ENCODE measurements at places on chromosomes 1 and 21.

GRCh38 chr1:192862271-192862670 lies 53.4 kb downstream of the RGS2 start:
- DNase-seq = no peak

DNA sequence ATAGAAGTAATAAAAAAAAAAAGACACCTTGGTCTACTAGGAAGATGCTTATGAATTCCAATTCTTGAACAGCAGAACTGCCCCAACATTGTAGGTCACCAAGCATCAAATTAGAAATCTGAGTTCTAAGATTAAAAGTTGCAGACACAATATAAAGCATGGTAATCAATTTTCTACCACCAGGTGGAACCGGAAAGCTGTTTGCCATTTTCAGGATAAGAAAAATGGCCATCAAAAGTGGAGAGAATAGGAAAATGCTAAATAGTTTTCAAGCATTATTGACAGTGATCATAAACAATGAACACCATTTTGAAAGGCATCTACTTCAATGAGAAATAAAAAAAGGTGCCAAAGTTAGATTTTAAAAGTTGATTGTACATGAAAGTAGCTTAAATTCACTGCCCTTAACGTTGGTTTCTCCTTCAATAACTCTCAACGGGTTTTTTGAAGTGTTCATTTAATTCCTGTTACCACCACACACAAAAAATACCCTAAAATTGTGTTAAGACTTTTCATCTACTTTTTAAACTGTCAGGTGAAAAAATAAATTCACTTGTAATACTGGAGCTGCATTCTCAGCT lies 252.9 kb downstream of the KCNT2 start:
- DNase-seq = no peak

DNA sequence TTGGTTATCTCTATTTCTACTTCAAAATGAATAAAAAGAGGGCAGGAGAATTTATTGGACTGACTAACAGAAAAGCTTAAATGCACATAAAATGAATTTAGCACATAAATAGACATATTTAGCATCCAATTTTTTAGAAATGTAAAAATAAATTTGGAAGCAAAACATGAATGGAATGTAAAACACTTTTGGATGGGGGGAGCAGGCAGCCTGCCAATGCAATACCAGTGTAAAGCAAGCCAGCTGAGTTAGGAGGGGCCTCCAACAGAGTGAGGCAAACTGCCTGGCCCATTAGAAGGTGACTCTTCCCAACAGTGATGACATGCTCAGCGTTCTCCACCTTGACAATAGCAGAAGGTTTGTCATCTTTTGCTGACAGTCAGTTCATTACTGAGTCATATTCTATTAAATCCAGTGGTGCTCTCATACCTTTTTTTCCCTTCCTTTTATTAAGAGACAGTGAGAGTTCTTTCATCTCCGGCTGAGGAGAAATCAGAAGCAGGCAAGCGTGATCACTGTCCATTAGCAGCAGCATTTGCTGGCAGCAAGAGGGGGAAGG lies 19.5 kb upstream of the EXO1 start:
- no peak for DNase-seq

DNA sequence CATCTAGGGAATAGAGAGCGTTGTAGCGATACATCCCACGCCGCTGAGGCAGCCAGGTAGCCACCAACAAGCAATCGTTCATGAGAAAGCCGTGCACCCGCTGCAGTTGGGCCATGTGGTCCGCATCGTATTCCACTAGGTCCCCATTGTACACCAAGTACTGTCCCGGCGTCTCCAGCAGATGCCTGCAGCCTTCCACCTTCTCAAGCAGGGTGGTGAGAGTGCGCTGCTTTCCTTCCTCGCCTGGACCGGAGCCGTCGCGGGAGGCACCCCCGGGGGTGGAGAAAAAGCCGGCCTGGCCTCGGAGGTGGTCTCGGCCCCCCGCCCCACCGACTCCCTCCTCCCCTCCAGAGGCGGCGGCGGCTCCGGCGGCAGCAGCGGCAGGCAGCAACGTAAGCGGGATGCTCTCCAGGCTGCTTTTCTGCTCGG lies 595 bp downstream of the EXOC8 start:
- no peak for DNase-seq

GRCh38 chr1:51624855-51625254 lies 8.0 kb downstream of the OSBPL9 start:
- no peak for DNase-seq

DNA sequence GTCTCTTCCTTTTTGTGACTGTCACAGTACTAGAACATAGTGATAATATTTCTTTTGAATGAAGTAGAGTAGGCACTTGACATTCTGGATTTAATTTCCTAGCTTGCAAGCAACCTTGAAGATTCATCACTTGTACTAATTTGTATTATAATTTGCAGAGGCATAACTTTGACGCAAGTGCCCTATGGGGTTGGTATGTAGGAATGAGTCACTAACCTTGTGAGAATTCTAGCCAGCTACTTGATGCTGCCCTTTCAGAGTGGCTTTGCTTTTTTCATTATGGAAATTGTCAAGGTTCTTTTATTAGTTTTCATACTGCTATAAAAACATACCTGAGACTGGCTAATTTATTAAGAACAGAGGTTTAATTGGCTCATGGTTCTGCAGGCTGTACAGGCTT lies 13.7 kb upstream of the DPH5 start:
- DNase-seq = no peak
